ENCODE measurements at places on chromosomes 1 and 21. TPM values are rescaled to one million over a fixed set of nuclear protein-coding genes. Genes with fewer than 3 reads are reported as not detected.

The SH2D2A gene
- 0.97 TPM for total RNA-seq

The OR2M3 gene
- total RNA-seq, result 0.18 TPM

The TTC34 gene
- total RNA-seq, result 0.74 TPM

The C1orf226 gene
- 17.0 TPM for total RNA-seq

The FCRL1 gene
- not detected for total RNA-seq

The RPE65 gene
- not detected for total RNA-seq
